ENCODE measurements at places on chromosomes 6 and 20.

DNA sequence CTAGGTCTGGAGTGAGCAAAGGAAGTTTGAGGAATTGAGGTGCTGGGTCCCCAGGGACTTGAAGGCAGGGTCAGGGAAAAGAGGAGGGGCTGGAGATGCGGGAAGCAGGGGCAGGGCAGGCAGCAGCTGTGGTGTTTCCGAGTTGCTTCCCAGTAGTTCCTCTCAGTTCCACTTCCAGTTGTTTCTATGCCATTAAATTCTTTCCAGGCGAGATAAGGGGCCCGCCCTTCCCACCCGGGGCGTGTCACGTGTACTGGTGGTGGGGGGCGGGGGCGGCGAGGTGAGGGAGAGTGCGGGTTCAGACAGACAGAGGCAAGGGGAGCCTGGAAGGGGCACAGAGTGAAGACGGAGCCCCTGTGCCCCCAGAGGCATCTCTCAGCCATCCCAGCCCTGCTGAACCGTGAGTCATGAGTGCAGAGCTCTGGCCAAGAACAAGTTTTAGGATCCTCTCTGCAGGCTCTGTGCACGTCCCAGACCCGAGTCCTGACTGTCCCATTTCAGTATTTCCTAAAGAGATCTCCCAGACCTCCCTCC lies 977 bp downstream of the TNXB start:
- no peak for DNase-seq

DNA sequence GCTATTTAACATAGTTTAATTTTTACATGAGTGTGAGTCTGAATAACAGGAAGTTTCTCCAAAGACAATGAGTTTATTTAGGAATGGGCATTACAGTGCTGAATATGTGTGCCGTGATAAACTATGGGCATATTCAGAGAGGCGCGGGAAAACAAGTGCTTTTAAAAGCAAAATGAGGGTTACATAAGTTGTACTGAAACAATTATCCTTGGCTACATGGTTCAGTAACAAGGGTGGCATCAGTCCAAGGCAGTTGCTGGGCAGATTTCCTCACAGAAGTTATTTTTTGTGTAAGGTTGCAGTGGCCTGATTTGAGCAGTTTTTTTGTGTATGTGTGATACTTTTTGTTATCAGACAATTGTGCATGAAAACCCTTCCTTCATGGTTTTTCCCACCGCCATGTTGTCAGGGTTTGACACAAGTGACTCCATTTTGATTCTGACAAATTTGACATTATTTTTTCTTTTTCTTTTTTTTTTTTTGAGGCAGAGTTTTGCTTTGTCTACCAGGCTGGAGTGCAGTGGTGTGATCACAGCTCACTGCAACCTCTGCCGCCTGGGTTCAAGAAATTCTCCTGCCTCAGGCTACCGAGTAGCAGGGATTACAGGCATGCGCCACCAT lies 22.3 kb upstream of the PXDC1 start:
- DNase-seq: no peak

- DNase-seq: no peak
Observed at GRCh38 chr6:158168040-158168289, at the start of gene SERAC1. TSS of gene SERAC1 (minus strand) at chr6:158168262. CDS start at chr6:158158363, 9,899 bp downstream.

GRCh38 chr6:34689742-34690141 lies 6.8 kb downstream of the ILRUN start:
- DNase-seq: no peak

DNA sequence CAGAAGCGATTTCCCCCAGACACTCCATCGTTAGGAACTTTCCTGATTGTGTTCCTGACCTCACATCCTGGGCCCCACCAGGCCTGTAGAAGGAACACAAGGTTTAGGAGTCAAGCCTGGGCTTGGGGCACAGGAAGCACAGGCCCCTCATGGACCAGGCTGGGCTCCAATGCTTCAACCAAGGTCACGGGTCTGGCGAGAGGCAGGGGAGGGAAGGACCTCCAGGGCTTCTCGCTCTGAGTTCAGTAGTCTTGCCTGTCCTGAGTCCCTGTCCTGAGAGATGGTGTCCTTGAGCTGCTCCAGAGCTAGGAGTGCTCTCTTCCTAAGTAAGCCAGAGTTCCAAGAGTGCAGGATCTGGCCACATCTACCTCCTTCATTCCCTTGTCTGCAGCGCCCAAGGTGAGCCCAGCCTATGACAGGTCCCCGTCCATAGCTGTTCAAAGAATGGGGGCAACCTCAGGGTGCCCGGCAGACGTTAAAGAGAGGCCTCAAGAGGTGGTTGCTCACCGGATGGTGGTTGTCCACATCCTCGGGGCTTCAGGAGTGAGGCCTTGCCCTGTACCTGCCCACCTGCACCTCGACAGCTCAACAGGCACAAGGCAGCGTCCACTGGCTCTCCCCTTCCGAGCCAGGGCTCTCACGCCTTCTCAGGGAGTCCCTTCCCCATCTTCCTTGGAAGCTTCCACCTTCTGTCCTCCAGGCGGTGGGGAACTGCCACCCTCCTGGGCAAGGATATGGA lies 1.6 kb upstream of the TUBB1 start:
- no peak for DNase-seq

DNA sequence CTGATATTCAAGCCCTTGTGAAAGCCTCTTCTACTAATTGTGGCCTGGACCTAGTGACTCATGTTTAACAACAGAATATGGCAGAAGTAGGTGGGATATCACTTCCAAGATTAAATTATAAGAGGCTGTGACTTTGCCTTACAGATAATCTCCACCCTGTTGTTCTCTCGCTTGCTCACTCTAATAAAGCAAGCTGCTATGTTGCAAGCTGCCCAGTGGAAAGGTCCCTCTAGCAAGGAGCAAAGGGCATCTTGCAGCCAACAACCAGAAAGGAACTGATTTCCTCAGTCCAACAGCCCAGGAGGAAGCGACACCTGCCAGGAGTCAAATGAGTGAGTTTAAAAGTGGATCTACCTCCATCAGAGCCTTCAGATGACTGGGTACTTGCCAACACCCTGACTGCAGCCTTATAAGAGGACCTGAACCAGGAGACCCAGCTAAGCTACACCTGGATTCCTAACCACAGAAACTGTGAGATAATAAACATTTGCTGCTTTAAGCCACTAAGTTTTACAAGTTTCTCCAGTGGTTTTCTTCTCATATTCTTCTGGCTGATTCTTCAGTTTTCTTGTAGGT lies 112.6 kb downstream of the FRK start:
- DNase-seq: no peak

DNA sequence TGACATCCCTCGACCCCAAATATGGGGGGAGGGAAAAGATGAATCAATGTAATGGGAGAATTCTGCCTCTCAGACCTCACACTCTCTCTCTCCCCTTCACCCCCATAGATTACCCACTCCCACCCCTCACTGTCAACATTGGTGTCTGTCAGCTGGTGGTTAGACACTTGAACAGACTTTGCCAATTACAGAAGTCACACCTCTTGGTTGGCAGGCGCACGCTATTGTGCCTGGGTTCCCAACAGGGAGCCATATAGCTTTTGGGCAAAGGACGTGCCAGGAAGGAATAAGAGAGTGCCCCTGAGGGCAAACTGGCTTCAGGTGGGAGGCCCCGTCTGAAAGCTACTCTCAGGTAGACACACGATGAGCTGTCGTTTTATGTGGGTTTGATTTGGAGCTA lies 54.1 kb upstream of the FYN start:
- DNase-seq: no peak

GRCh38 chr20:37524859-37525708 lies 2.6 kb downstream of the BLCAP start:
- no peak for DNase-seq

- DNase-seq: no peak
Observed at GRCh38 chr6:79623106-79623505, 8.0 kb upstream of the SH3BGRL2 start.

GRCh38 chr20:21234324-21234723 lies 68.8 kb upstream of the XRN2 start:
- no peak for DNase-seq

DNA sequence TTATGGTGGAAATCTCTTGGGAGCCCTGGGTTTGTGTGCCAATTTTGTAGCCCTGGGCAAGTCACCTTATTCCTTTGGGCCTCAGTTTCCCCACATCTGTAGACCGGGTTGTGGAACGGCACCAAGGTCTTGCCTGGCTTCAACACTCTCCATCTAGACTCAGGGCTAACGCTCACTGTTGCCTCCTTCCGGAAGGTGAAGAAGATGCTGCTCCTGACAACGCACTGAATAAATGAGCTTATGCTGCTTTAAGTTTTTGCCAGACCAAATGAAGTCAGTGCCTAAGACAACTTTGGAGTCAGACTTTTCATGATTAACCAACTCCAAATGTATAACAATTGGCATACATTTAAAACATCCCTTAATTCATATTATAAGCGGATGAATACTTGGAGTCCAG lies 53.1 kb downstream of the PSMG4 start:
- no peak for DNase-seq

- no peak for DNase-seq
Observed at GRCh38 chr6:56650191-56650590, 7.5 kb upstream of the DST start.

DNA sequence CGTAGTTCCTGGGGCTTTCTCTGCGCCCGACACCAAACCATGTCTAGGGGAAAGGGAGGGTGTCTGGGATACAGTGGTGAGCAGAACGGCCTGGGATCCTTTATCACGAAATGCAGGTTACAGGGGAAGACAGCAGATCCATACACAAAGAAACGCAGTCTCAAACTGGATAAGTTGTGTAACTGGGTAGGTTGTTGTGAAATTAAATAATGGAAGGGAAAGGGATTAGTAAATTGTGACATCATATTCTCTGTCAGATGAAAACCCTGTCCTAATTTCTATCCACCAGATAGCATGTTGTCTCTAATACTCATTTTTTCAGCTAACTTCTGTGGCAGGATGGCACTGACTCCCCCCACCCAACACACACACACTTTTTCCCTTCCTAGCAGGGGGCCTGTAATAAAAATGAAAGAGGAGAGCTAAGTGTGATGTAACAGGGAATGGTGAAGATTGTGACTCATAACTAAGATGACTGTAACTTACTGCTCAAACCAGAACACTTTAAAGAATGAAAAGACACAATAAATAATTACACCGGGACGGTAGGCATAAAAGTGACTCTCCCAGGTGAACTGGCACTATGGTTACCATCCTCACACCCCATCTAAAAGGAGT lies 769 bp upstream of the TRPC4AP start:
- no peak for DNase-seq

- DNase-seq: no peak
Observed at GRCh38 chr6:73521351-73521985, 636 bp upstream of the EEF1A1 start.

GRCh38 chr6:111743862-111744692 lies 129.2 kb downstream of the FYN start:
- no peak for DNase-seq

DNA sequence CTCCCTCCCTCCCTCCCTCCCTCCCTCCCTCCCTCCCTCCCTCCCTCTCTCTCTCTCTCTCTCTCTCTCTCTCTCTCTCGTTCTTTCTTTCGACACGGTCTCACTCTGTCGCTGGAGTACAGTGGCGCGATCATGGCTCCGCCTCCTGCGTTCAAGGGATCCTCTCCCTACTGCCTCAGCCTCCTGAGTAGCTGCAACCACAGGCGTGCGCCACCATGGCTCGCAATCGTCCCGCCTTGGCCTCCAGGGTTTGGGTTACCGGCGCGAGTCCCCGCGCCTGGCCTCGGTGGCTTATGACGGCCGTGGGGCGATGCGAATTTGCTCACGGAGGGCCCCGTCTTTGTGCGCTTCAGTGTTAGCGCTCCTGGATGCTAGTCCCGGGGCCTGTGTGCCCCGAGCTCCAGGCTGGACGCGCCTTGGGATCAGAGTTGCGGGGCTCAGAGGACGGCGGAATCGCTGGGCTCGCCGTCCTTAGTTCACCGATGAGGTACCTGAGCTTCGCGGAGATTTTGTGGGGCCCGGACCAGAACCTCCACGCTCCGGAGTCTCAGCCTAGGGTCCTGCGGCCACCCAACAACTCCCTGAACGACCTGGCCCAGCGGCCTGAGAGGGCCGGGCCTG lies 45.2 kb downstream of the MCUR1 start:
- DNase-seq: no peak

GRCh38 chr6:169786349-169786748 lies 34.9 kb downstream of the ERMARD start:
- DNase-seq: no peak

- DNase-seq: no peak
Observed at GRCh38 chr6:48389146-48390043, 278.4 kb upstream of the PTCHD4 start.
